Posterior cingulate gyrus (tissue), 11 donors: ENCODE measurements at places on chromosomes 13 and 19.

DNA sequence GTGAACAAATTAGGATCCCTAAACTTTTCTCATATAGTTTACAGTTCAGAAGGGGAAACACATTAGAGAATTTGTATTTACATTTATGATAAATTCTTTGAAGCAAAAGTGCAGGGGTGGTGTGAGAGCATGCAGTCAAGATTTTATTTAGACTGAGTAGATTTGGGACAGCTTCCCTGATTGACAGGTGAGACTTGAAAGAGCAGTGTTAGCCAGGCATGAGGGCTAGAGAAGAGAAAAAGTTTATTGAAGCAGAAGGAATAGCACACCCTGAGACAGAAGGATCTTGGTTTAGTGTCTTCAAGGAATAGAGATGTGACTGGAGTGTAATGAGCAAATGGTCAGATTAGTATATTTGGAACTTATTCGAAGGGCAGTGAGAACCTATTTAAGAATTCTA is 50.5 kb downstream of the PDS5B start:
- DNase-seq: no peak

- DNase-seq: no peak
Measured at GRCh38 chr13:71852736-71853135, 14.3 kb downstream of the DACH1 start.

DNA sequence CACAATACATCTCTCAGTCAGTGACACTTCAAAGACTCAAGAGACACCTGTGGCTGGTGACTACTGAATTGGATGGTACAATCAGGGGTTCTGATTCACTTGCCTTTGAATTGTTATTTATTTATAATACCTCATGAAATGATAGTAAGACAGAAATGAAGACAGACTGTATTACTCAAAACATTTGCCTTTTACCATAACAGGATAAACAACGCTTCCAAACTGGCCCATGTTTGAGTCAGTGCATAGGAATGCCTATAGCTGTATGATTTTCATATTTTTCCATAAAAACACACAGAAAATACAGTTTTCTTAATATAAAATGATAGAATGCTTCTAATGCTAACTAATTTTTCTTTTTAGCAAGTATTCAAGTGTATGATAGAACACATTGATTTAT is 59.5 kb upstream of the FGF14 start:
- DNase-seq: no peak

- DNase-seq: no peak
Measured at GRCh38 chr13:91659256-91660075, 261.0 kb downstream of the GPC5 start.

- DNase-seq: no peak
Measured at GRCh38 chr19:33428627-33429125, 55.2 kb downstream of the CEBPG start.

DNA sequence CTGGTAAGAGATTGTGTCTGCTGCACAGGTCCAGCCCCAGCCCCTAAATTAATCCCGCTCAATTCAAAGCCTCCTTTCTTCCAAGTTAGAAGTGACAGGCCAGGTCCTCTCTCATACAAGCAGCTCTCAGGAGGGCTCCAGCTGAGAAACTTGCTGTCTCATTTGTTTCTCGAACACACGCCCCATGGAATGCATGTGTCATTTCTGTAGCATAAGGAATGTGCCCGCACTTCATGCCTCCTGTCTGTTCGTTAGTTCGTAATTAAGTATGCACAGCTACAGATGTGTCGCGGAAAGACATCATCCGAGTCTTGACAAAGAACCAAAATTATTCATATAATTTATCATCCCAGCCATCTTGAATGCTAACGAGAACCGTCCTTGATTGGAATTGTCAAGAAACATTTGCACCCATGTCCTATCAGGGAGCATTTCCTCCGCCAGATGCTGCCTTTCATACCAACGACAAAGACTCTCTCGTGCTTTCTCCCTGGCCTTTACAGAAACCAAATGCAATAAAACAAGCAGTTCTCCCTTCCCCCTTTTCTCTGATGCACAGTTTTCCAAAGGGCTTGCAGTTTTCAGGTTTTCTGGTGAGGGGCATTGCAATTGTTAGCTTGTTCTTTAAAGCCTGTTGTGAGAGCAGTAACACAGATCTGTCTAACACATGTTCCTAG is 133.5 kb downstream of the UQCRFS1 start:
- no peak for DNase-seq

DNA sequence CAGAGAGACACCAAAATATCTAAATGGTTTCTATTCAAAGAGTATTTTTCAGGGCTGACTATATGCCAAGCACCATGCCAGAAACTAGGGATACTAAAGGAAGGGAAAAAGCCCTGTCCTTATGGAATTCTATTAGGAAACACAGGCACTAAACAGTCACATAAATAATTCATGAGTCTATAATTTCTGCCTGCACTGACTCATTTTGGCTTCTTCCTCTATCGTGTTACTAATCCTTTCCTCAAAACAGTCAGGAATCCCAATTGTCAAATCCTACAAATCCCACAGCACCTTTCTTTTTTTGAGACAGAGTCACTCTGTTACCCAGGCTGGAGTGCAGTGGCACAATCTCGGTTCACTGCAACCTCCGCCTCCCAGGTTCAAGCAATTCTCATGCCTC is 29.2 kb downstream of the XPO4 start:
- DNase-seq: no peak

DNA sequence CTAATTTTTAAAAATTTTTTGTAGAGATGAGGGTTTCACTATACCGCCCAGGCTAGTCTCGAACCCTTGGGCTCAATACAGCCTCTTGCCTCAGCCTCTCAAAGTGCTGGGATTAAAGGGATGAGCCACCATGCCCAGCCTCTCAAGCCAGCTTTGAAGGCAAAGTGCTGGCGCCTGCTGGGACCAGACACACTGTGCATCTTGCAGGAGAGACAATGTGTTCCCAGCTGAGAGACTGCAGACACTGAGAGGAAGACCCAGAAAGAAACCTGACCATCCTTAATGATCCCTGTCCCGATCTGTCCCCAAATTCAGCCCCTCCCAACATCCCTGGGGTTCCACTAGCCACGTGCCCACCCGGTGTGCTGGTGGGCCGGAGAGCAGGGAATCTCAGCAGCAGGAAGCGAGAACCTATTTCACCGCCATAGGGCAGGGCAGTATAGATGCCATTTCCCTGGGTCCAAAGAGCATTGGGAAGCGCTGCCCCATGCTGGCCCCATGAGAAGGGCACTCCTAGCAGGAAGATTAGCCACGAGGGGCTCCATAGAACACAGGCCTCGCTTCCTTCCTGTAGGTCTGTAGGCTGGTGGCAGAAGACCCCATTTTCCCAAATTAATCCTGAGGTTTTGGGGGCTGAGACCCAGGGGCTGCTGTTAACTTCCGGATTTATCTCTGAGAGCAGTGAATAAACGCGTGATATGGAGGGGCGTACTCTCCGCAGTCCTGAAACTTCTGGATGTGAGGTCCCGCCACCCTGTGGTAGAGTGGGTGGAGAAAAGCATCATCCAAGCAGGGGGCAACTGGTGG is 968 bp downstream of the RAVER1 start:
- DNase-seq: no peak

- DNase-seq: no peak
Measured at GRCh38 chr19:3573162-3573857, 566 bp downstream of the HMG20B start.

DNA sequence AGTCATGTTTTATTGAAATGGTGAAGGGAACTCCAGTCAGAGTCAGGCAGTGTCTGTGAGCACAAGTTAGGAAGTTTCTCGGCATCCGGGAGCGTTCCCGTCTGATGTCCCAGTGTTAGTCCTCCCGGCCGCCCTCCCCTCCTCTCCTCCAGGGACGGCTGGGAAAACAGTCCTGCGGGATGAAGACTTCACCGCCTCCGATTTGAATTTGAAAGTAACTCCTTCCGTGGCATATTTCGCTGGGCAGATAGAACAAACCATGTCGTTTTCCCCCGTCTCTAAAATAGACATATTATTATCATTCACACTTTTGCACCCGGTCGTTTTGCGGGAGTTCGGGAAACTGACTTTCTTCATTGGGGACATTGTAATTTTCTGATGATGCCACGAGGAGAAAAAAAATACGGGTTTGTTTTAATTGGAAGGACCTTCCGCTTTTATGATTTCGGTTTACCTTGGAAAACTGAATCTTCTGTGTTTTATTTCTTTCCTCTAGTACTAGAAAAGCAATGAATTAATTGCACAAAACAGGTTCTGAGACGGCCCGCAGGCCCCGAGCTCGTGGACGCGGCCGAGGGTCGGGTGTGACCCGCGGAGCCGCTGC is 76.6 kb downstream of the ZIC5 start:
- no peak for DNase-seq

GRCh38 chr13:51953347-51954195 is 57.7 kb downstream of the ATP7B start:
- no peak for DNase-seq

DNA sequence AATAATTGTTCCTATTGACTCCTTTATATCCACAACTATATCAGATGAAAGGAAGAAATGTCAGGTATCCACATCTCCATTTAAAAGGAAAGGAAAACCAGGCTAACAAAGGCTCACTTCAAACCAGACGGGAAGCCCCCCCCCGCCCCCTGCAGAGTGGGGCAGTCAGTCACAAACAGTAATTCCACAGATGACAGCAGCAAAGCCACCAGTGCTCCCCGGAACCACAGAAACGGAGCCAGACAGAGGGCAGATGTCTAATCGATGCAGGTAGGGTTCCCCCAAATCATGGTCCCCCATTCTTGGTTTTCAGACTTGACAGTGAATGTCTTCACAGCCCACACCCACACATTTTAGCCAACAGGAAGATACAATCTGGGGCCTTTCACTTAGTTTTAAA is 100.8 kb downstream of the STK24 start:
- no peak for DNase-seq

- DNase-seq: peak; percentile 6
Measured at GRCh38 chr13:114027046-114027715, 53.3 kb upstream of the C13orf46 start.

DNA sequence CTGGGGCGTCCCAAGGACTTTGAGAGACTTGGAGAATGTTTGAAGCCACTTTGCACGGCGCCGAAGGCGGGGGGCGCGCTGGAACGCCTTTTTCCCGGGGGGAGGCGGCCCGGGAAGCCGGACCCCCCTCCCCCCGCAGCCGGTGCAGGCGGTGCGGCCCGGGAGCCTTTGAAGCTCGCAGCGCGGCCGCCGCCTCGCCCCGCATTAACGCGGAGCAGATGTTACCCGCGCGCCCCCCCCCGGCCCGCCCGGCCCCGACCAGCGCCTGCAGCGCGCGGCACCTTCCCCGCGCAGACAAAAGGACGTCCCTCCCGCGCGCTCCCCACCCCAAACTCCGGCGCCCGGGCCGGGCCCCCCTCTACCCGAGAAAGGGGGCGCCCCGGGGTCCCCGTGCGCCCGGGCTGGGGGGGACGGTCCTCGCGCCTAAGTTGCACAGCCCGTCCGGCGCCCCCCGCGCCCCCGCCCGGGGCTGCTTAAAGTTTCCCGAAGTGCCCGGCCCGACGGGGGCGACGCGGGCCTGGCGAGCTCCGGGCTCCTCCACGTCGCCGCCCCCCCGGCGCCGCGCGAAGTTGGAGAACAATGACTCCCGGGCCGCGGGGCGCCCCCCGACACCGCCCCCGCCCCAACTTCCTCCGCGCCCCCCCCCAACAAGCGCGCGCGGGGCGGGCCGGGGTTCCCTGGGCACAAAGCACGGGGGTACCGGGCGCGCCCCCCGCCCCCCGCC is 685 bp downstream of the TCF3 start:
- no peak for DNase-seq

DNA sequence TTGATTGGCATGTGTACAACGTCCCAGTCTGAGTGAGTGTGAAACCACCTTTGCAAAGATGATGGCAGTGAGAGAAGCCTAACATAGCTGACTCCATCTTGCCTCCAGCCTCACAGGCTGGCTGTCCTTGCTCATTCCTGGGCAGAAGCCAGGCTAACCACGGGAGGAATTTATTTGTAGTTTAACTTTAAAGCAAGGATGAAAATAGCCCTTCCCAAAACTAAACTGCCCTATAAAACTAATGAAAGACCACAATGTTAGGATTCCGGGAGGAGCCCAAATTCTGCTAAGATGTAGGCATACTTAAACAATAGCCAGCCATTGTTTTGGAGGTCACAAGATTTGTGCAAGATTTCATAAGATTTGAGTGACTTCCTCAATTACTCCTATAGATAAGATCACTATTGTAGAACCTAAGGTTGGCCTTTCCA is 96.6 kb upstream of the LSM14A start:
- DNase-seq: no peak

DNA sequence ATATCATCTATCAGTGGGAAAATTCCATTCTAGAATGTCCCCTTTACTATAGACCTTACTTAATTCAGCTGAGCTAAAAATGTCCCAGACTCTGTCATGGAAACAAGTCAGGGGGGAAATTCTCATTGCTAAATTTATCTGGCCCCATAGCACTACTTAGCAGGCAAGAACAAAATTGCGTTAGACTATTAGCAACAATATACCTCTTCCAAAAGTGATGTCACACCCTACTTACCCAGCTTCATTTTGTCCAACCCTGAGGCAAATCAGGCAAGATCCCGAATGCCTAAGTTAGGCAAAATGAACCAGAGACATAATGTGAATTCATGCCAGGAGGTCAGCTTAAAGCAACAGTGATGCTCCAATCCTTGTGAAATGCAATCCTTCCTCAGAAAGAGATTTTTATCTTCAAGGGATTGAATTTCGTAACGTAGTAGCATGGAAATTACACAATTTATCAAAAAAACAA is 93.7 kb downstream of the FRY start:
- DNase-seq: no peak

- no peak for DNase-seq
Measured at GRCh38 chr19:14410091-14411051, 8.8 kb downstream of the DDX39A start.

- DNase-seq: no peak
Measured at GRCh38 chr19:38679839-38680238, 32.4 kb downstream of the ACTN4 start.

- no peak for DNase-seq
Measured at GRCh38 chr19:1105008-1105872, 1.4 kb downstream of the GPX4 start.

GRCh38 chr13:75250526-75251178 is 231.3 kb downstream of the TBC1D4 start:
- no peak for DNase-seq

- DNase-seq: no peak
Measured at GRCh38 chr19:38911388-38912001, 491 bp downstream of the CCER2 start.

DNA sequence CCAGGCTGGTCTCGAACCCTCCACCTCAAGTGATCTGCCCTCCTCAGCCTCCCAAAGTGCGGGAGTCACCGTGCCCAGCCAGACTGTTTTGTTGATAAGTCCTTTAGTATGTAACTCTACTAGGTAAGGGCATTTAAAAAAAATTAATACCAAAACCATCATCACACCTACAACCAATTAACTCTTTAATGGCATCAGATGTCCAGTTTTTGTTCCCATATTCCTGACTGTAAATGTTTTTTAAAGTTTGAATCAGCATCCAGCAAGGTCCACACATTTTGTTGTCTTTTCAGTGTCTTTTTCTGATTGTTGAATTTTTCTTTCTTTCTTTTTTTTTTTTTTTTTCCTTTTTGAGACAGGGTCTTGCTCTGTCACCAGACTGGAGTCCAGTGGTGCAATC is 5.6 kb downstream of the FCGRT start:
- DNase-seq: no peak

GRCh38 chr13:42968906-42969305 is 23.1 kb downstream of the EPSTI1 start:
- DNase-seq: no peak

- no peak for DNase-seq
Measured at GRCh38 chr13:69704311-69704710, 403.3 kb upstream of the ATXN8OS start.
